Activated CD4-positive, alpha-beta T cell treated with anti-CD3 and anti-CD28 coated beads, Interleukin-2, amount 50 U/mL, for 24 hours (primary cell): ENCODE measurements at places on chromosomes 4 and X.

- no peak for DNase-seq
Measured at GRCh38 chr4:81712714-81713113, 241.0 kb upstream of the RASGEF1B start.

- DNase-seq, result no peak
Measured at GRCh38 chr4:151672996-151673395, 87.8 kb downstream of the GATB start.

DNA sequence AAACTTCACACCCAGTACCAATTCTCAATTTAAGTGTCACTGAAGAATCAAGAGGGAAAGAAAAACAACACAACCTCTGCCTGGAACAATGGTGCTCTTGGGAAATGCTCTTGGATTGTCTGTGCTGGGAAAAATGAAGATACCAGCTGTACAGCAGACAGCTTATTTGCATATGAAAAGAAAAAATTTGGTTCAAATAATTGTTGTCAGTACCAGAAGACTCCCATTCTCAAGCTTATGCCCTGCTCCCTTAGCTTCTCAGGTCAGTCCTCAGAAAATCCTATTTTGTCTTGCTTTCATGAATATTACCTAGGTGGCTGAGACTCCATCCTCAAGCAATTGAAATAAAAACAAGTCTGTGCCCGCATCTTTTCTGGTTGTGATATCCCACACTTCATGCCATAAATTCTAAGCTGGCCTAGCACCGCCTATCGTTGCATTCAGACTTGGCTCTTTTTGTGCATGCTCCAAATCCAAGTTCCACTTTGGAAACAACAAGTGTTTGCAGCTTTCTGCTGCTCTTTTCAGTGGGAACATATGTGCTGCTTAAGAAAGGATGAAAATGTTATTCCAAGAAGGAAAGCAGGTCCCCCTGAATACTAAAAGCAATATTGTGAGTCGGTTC, 431.6 kb downstream of the INPP4B start:
- DNase-seq, result no peak

DNA sequence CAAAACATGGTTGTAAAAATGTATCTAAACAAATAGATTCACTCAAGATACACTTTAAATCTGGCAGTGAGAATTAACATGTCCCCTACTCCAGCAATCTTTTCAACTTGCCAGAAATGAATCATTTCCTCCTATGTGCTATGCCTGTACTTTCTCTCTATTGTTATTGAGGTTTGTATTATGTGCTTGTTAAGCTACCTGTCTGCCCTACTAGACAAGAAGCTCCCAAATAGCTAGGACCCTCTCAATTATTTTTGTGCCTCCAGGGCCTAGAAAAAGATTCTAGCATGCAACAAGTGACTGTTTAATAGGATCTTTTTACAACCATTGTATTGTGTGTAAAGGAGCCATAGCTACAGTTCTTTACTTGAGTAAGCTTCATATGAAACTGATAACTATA, 3.5 kb upstream of the SAP30 start:
- DNase-seq, result no peak

DNA sequence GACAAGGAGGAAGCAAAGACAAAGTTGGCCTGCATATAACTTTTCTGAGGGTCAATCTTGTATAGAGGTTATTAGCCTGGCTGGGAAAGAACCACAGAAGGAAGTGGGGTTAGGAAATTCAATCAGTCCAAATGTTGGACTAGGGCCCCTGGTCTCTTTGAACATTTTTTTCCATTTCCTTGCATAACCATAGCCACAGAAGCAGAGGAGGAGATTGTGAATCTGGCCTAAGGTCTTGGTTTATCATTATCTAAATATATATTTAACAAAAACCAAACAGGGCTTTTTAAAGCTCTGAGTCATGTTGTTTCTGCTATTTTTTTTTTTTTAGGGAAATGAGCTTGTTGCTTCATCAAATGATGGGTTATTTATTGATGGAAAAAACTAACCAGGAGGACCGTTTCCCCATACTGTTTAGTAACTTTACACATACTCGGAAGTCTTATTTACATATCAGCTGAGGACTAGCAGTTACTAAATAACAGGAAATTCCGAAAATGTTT, 97.7 kb upstream of the ACSL4 start:
- DNase-seq, result no peak

GRCh38 chrX:19902110-19902509, 14.7 kb upstream of the SH3KBP1 start:
- DNase-seq, result no peak

- DNase-seq, result no peak
Measured at GRCh38 chrX:10482261-10482660, 138.1 kb downstream of the MID1 start.

DNA sequence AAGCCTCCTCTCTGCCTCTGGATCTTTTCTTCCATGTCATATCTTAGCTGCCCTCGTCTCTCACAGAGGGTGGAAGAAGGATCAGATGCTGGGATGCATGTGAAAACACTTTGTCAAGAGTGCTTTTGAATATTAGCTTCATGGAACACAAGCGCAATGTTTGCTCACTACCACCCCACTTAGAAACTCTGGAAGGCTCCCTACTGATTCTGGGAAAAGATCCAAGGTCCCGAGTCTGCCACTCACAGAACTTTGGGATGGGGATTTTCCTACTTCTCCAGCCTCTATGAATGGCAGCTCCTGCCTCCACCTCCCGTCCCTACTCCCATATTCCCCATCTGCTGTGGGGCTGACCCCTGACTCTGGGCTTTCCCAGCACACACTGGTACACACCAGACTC, 40.2 kb upstream of the CRMP1 start:
- DNase-seq, result no peak

- no peak for DNase-seq
Measured at GRCh38 chr4:128830906-128831503, 21.5 kb downstream of the JADE1 start.

- DNase-seq, result no peak
Measured at GRCh38 chr4:110163327-110164069, 34.9 kb downstream of the ELOVL6 start.

GRCh38 chrX:33336783-33337182, 125.4 kb upstream of the DMD start:
- no peak for DNase-seq

GRCh38 chrX:115602729-115603389, 41.9 kb downstream of the PLS3 start:
- DNase-seq, result no peak

- DNase-seq, result no peak
Measured at GRCh38 chr4:46839128-46839527, 69.9 kb downstream of the COX7B2 start.

GRCh38 chrX:48083212-48083611, 11.8 kb upstream of the ZNF630 start:
- peak; percentile 4 for DNase-seq

DNA sequence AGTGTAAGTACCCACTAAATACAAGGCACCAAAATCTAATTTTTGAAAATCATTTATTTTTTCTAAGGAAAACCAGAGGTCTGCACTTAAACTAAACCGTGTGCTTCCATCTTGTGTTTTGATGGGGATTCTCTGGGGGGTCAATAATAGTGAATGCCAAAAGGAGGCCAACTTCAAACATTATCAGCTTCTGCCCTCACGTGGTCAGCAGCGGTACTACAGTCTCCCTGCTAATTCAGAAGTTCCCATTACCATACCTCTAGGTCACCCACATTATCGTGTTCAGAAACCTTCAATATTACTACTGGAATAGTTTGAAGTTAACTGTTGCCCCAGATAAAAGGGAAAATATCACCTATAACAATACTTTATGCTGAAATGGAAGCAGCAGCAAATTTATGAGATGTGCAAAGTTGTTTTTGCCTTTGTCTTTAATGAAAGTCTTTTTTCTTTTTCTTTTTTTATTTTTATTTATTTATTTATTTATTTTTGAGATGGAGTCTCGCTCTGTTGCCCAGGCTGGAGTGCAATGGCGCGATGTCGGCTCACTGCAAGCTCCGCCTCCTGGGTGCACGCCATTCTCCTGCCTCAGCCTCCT, 17.3 kb downstream of the CTPS2 start:
- DNase-seq, result peak; percentile 14
